ENCODE measurements at places on chromosomes 2 and 18.

DNA sequence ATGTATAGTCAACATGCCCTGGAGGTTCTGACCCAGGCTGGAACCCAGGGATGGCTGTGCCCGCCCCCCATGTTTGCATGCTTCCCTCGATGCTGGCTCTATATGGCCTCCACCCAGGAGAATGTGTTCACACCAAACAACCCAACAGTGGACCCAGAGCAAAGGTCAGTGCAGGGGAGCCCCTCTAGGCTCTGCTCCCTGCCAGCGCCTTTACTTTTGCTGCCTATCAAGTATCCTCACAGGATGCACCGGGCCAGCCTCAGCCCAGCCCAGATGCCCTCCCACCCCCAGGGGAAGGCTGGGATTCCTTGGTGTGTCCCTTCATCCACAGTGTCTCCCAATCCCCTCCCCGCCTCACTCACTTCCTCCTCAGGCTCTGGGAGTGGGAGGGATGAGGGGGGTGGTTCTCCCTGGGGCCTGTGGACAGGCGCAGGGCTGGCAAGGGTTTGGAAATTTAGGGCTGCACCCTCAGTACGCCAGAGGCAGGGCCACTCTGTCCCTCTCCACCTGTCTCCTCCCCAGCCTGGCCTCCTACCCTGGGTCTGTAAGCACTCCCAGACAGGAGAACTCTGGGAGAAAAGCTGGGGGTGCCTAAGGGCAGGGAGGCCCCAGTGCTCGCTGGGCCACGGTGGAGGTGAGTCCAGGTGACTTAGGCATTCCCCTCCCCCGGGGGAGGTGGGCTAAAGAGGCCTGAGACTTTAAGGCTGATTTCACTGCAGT, 2.3 kb downstream of the ATP6V1B1 start:
- DNase-seq: peak; percentile 63

GRCh38 chr2:18483896-18484295, 76.6 kb downstream of the RDH14 start:
- DNase-seq: no peak

- DNase-seq: no peak
Observed at GRCh38 chr2:146489386-146489785, 1355.4 kb upstream of the ACVR2A start.

DNA sequence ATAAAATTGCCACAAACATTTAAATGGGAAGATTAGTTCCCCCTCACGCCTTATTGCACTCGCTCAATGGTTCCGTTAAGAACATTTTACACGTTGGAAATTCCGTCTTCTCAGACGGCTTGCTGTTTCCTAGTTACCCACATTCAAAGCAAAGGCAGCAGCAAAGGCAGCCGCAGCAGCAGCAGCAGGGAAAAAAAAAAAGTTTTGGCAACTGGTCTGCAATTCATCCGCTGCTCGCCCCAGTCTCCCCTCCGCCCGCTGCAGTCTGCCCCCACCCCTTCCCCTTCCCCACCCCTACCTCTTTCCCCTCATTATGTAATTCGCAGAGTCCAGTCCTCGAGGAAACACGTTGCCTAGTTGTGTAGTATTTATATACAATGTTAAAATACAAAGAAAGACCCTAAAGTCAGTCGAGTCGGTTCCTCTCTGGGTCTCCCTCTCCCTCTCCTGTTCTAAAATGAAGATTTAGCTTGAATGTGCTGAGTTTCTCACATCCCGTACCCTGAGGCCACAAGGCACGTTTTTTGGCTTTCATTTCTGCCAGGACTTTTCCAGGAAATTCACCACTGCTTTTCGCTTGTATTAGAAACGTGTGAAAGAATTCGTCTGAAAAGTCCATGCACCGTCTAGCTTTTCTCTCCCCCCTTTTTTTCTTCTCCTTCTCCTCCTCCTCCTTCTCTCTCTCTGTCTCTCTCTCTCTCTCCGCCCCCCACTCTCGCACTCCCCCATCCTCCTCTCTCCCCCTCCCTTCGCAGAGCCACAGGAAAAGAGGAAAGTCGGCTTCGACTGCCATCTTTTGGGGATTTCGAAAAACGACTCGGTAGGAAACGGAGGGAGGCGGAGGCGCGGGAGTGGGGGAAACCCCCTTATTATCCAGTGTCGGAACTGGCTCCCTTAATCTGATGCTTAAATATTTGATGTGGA, 140.0 kb downstream of the MEIS1 start:
- peak; percentile 89 for DNase-seq

DNA sequence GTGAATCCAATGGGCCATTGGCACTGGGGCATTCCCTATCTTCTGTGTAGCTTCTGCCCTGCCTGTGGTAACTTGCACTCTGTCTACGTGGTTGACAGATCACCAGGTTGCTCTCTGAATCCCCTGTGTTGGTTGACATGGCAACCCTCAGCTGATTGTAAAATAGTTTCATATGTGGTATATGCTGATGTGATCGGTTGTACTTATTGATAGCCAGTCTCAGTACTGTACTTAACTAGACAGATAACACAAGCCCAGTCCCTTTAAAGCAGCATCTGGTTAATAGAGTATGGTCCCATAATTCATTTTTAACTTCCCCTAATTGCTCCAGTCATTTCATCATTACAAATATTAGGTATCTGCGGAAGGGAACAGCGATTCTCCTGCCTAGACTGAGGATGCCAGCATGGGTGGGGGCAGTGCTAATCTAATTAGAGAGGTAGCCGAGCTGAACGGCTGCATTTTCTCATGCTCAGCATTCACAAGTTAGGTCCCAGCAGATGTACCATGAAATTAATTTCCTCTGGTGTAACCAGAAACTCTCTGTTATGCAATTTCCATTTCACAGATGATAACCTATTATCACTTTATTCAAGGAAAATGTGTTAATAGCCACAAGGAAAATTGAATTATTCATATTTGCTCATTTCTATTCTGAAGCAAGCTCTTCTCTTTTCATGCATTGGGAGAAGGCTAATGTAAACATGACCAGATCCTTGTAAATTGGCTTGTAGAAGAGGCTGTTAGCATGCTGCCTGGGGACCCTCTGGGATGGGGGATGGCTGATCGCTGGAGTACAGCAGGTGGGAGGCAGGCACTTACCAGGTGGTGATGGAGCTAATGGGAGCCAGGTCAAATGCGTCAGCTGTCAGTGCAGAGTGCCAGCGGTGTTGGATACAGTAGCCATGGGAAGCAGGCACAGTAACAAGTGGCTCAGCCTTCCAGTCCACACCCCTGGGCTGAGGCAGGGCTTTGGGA, 608.3 kb downstream of the GALR1 start:
- no peak for DNase-seq

GRCh38 chr2:96933305-96934181, 52.8 kb downstream of the FAM178B start:
- DNase-seq: no peak

GRCh38 chr2:170165129-170165528, 12.8 kb upstream of the MYO3B start:
- no peak for DNase-seq

- DNase-seq: no peak
Observed at GRCh38 chr2:217929272-217929671, 73.5 kb downstream of the TNS1 start.

DNA sequence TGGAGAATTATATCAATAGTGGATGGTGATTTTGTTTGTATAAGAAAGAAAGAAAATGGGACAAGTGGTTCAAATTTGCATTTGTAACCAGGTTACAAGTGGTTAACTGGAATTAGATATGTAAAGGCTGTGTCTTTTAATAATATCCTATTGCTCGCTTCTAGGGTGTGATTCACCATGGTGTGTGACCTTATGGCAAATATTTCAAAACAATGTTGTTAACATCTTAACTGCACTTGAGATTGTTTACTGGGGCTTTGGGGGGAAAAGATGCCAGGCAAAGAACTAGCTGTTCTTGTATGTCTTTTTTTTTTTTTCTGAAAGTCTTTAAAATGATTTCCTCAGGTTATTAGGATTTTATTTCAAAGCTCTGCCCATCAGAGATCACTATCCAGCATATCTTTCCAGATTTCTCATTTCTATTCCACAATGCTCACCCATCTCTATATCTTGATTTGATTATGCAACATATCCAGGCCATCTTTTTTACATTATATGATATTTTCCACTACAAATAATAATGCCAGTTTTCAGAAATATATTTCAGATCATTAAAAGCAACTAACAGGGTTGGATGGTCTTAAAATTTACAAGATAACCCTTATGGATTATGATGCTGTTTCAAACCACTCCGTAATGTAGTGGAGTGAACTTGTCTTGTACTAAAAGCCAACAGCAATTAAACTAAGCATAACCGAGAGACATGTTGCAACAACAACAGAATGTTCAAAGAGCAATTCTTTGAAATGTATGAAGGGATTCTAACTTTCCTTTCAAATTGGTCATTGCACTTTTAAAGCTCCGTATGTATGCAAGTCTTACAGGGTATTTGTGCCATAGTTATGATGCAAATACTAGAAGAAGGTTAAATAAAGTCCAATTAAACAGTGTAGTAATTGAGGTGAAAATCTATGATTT, 341.5 kb upstream of the ETAA1 start:
- no peak for DNase-seq

GRCh38 chr2:148963461-148963860, 75.0 kb upstream of the LYPD6B start:
- no peak for DNase-seq

DNA sequence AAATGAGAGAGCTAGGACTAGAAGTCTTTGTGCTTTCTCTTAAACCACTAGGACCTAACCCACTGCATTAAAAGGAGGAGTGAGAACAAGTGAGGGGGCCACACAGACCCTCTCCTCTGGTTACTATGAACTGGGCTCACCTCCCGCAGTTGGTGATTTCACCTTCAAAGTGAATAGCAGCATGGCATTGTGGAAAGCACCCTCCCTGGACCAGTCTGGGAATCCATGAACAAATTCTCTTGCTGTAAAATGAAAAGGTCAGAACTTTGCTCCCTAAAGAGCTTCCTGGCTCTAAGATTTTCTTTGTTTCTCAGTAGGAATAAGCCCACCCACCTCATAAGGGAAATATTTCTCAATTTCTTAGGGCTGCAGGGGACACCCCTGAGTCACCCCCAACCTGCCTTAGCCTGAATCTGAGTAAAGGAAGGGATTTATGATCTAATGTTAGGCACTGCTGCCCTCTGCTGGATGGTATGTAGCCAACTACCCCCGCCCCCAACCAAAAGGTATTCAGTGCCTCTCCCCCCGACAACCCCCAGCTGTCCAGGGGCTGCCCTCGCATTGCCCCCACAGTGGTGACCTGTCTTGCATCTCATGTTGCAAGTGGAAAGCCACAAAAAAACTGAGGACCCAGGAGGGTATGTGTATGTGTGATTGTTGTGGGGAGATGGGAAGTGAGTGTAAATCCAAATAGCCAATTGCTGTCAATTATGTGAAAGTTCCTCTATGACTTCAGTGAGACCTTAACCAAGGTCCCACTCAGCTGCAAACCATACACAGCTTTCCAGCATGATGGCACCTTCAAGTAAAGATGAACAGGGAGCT, 230.9 kb upstream of the SLC14A2 start:
- DNase-seq: peak; percentile 87

DNA sequence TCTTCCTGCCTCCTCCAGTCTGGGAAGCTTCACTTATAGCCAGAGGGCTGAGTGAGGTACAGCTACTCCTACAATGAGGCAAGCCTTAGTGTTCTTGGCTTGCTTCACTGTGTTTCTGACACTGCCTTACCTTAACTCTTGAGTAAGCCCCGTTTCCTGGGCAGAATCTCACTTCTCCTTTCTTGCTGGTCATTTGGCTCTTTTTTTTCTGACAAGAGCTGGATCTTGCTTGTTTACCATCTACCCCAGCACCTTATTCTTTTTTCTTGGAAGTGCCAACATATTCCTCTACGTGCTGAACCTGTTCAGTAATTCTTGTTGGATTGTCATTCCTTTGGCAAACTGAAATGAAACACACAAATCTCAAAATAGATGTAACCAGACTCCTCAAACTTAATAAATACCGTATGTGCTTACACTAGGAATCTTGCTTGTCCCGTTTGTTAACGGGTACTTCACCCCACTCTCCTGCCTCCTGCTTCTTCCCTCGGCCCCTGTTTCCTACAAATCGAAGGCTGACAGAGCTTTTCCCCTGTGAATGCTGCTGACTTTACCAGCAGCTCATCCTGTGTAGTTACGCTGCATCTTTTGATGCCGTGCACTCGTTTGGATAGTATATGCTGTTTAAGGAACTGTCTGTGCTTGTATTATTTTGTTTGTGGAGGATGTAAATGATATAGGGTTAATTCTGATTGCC, 132.2 kb downstream of the FMNL2 start:
- DNase-seq: no peak

DNA sequence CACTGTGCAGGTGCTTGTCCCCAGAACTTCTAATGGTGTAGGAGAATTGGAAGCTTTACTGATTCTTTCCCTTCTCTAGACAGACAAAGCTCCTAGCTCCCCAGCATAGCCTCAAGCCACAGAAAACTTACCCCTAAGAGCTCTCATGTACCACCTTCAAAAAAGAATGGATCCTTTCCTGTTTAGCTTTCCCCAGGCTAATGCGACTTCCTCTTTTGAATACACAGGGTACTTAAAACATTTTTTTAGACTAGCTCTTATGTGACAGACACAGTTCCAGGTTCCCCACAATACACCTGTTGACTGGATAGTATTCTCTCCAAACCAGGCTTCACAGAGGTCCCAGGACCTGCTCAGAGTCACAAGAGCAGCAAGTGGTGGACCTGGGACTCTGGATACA, 8.3 kb downstream of the CTAGE1 start:
- no peak for DNase-seq

- no peak for DNase-seq
Observed at GRCh38 chr18:9561759-9562158, 52.6 kb downstream of the PPP4R1 start.

GRCh38 chr18:32711862-32712261, 61.0 kb downstream of the KLHL14 start:
- no peak for DNase-seq

- no peak for DNase-seq
Observed at GRCh38 chr2:101983486-101983885, 8.3 kb upstream of the IL1R2 start.

GRCh38 chr18:23580677-23581367, 5.5 kb downstream of the NPC1 start:
- DNase-seq: no peak

GRCh38 chr2:180677200-180677599, 303.2 kb upstream of the UBE2E3 start:
- DNase-seq: no peak

GRCh38 chr2:101986376-101986775, 5.4 kb upstream of the IL1R2 start:
- no peak for DNase-seq

- DNase-seq: no peak
Observed at GRCh38 chr2:161406316-161406715, 9.8 kb upstream of the TBR1 start.

- DNase-seq: peak; percentile 86
Observed at GRCh38 chr2:950080-950966, at the start of gene SNTG2. Gene SNTG2 (plus strand): TSS chr2:950849. CDS start chr2:950997, 148 bp downstream.
